ENCODE measurements at places on chromosomes 16 and 17.
A peak's percentile ranks its signal among the peaks of the same experiment; 100 is the strongest.

DNA sequence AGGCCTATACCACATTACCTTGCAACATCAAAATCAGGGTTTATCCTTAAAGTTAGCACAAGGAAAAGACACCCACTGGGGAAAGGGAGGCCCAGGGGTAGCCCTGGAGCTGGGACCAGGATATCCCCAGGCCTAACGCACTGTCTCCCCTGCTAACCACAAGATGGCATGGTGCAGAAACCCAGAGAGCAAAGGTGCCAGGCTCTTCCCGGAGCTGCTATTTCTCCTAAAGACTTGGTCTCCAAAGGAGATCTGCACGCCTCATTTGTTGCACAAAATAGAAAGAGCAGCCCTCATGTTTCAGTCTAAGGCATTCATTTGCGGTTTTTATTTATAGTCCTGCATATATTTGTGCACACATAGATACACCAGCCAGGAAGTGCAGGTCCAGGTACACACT, 408.6 kb downstream of the SOX9 start:
- DNase-seq: no peak

- no peak for DNase-seq
These were observed 19.1 kb downstream of the CUEDC1 start for GRCh38 chr17:57935833-57936807.

DNA sequence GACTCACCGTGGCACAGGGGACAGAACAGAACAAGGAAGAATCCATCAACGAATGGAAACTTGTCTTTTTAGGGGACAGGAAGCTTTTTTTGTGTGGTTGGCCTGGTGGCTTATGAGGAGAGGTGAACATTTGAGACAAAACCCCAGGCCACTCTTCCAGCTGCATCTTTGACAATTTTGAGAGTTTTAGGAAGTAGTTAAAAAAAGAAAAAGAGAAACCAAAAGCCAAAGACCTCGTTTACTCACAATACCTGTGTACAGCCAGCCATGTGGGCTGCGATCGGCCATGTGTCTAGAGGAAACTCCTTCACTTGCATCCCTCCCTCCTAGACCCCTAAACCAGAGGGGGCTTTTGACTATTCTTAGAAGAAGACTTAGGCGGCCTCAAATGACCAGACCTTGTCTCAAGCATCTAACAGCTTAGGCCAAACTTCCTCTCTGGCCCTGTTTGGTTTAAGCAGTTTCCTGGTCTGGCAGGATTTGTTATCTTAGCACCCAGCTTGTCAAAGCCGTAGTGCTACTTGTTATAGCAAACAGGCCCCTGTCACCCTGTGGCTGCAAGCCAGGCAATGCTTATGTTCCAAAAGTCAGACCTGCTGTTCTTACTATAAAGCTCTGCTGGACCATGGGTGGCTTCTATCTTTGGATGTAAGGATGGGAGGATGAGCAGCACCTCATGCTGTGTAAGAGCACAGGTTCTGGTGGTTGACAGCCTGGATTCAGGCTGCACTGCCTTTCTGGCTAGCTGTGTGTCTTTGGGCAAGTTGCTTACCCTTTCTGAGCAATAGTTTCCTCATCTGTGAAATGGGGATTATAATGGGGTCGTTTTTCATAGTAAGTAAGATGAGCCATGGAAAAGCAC, 17.7 kb downstream of the KSR1 start:
- no peak for DNase-seq

DNA sequence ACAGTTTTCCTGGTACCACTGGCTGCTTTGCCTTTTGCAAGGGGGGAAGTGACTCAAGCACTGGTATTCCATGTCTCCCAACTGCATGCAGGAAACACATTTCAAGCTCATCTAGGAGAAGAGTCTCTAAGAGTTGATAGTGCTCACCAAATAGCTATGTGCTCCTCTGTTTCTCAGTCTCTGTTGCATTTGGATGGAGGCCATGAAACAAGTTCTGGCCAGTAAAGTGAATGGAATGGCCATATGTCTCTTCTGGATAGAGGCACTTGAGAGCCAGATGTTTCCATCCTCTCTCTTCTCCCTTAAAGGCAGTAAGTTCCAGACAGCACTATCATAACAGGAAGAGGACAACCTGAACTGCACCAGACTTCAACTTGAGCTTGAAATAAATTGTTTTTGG, 60.6 kb downstream of the C16orf82 start:
- DNase-seq: no peak

DNA sequence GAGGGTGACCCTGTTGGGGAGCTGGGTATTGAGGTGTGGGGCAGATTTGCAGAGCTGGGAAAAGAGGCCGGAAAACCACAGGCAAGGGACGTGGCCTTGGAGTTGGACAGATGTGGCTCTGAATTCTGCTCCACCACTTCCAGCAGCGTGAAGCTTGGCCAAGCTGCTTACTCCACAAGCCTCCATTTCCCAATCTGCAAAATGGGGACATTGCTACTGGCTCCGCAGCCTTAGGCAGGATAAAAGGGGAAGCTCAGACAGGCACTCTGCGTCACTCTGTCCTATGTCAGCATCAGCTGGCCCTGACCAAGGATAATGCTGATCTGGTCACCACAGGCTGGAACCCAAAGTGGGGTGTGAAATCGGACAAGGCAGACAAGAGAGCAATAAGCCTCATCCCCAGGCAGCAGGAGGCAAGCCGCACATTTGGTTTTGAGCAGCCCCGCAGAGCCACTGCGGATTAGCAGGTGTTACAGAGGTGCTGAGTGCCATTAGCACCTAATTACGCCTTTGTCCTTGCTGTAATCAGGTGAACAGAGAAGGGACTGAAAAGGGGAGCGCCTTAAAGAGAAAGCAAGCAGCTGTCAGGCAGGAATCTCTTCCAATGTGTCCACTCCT, 54.8 kb downstream of the SDK2 start:
- no peak for DNase-seq

DNA sequence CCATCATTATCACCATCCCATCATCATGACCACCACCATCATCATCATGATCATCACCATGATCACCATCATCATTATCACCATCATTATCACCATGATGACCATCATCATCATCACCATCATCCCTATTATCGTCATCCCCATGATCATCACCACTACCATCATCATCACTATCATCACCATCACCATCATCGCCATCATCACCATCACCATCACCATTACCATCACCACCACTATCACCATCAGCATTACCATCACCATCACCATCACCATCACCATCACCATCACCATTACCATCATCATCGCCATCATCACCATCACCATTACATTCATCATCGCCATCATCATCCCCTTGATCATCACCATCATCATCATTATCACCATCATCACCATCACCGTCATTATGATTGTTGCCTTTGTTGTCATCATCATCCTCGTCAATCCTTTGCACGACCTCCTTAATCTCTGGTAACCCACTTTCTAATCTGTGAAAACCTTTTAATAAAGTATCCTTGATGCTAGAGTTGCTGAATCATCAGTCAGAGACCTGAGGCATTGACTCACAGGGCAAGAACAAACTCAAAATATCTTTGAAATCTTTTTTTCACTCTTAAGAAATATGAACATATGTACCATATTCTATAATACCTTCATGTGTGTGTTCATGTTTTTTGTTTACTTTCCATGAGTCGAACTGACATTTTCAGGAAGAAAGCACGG, 116.3 kb upstream of the FOXF1 start:
- DNase-seq: no peak

- no peak for DNase-seq
These were observed 177.2 kb downstream of the PMP22 start for GRCh38 chr17:15087946-15088345.

DNA sequence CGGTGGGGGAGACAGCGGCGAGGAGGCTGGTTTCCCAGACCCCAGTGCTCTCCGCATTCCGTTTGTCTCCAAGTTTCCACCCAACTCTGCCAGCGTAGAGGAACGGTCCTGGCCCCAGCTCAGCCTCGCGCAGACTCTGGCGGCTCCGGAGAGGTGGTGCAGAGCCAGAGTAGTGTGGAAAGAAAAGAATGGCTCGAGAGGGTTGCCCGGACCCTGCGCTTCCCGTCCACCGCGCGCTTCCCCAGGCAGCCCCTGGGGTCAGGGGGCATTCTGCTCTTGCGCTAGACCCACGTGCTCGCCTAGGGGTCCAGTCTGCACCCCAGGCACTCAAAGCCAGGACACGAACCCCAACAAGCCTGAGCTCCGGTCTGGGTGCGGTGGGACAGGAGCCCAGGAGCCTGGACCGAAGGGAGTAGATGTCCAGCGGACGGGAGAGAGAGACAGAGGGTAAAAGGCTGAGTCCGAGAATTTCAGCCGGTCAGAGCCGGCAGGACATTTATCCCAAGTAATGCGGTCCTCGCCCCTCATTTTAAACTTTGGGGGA, 3.8 kb downstream of the PMP22 start:
- peak; percentile 71 for DNase-seq

DNA sequence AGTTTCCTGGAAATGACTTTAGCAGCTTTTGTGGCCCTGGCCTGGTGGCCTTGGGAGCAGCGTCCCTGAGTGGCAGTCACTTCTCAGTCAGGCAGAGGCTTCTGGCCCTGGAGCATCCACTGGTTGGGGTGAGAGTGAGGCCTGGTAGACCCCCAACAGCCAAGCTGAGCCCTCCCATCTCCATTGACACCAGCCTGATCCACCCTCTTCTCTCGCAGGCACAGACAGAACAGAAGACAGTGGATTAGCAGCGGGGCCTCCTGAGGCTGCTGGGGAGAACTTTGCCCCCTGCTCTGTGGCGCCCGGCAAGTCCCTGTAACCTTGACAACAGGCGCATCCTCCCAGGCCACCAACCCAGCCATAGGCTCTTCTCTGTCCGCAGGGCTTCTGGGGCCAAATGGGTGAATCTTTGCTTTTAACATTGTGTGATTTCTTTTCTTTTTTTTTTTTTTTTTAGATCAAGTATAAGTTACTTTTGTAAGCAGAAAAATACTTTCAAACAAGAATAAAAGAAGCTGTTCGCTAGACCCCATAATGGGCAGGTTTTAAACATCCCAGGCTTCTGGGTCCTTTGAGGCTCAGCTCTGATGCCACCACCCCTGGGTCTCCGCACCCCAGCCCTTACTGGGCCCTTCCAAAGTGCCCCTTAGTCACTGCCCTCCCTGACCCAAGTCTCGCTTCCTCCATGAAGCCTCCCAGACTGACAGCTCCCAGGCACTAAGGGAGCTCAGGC, 12.7 kb upstream of the FLYWCH1 start:
- DNase-seq: no peak

GRCh38 chr17:44781551-44782325, 22.9 kb downstream of the ADAM11 start:
- DNase-seq: no peak

DNA sequence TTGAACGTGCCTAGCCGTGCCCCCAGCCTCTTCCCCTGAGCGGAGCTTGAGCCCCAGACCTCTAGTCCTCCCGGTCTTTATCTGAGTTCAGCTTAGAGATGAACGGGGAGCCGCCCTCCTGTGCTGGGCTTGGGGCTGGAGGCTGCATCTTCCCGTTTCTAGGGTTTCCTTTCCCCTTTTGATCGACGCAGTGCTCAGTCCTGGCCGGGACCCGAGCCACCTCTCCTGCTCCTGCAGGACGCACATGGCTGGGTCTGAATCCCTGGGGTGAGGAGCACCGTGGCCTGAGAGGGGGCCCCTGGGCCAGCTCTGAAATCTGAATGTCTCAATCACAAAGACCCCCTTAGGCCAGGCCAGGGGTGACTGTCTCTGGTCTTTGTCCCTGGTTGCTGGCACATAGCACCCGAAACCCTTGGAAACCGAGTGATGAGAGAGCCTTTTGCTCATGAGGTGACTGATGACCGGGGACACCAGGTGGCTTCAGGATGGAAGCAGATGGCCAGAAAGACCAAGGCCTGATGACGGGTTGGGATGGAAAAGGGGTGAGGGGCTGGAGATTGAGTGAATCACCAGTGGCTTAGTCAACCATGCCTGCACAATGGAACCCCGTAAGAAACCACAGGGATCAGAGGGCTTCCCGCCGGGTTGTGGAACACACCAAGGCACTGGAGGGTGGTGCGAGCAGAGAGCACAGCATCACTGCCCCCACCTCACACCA, 724 bp downstream of the GAA start:
- no peak for DNase-seq

- DNase-seq: no peak
These were observed 15.1 kb upstream of the FOXJ1 start for GRCh38 chr17:76155988-76156661.

GRCh38 chr16:75420987-75421819, 12.1 kb downstream of the CFDP1 start:
- peak; percentile 70 for DNase-seq

DNA sequence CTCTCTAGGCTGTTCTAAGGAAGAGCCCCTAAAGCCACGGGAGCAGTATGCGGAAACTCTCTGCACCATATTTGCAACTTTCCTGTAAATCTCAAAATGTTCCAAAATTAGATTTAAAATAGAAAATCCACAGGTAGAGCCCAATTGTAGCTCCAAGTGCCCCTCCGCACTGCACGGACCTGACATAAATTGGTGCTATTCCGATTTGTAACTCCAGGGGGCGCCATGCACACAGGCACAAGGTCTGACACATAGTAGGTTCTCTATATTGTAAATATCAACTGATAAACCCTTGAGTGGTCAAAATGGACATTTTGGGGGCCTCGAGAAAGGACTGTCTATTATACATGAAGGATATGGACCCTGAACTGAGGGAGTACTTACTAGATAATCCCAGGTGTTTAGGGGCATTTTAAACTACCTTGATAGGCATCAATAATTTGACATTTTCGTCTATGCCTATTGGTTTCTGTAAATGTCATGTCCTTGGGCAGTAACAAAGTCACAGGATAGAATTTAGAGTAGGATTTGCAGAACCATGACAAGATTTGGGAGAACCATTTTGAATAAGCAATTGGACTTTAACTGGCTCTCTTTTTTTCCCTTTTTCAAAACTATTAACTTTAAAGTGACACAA, 36.6 kb upstream of the TMEM132E start:
- no peak for DNase-seq

DNA sequence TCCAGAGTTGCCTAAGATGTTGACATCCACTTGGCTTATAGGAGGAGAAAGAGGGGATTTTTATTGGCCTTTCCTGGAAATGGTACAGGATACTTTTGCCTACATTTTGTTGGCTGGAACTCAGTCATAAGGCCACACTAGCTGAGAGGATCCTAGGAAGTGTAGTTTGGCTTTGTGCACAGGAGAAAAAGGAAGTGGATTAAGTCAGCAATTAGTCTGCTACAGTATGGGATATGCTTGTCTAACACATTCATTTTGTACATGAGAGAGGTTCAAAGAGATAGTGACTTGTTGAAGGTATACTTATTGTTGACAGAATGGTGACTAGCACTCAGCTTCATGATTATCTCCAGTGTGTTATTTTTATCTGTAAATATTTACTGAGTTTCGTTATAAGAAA, 10.3 kb downstream of the UTP18 start:
- DNase-seq: no peak

Data from NCI-H226 (cell line).